ENCODE measurements at places on chromosomes 13 and 19.

- DNase-seq, result no peak
These were observed 197.5 kb downstream of the NBEA start for GRCh38 chr13:35139591-35139990.

DNA sequence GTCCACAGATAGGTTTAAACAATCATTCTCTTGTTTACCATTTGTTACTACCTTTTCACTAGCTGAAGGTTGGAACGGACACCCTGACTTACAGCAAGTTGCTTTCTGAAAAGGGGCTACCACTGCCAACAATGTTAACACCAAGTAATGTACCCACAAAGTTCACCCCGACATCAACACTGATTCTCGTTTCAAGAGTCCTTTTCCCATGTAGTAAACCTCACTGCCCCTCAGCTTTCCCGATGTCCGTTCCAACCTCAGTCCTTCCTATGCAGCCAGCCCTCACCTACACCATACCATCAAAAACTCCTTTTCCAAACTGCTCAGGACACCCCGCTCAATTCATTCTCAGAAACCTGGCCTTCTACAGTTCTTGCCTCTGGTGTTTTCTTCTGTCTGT is 29.0 kb downstream of the PEG3 start:
- no peak for DNase-seq

DNA sequence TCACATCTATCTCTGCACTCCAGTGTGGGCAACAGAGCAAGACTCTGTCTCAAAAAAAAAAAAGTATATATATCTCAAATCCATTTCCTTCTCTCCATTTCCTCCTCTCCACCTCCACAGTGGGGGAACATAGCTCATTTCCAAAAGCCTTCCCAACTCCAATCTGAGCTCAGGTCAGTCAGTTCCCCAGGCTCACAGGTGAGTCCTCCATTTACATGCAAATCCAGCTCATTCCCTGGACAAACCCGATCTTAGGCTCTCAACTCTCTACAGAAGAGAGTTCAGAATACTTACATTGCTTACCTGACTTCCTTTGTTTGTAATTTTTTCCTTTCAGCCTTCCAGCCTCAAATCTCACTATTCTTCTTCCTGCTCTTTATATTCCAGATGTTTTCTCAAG is 518.3 kb downstream of the GPC6 start:
- no peak for DNase-seq

DNA sequence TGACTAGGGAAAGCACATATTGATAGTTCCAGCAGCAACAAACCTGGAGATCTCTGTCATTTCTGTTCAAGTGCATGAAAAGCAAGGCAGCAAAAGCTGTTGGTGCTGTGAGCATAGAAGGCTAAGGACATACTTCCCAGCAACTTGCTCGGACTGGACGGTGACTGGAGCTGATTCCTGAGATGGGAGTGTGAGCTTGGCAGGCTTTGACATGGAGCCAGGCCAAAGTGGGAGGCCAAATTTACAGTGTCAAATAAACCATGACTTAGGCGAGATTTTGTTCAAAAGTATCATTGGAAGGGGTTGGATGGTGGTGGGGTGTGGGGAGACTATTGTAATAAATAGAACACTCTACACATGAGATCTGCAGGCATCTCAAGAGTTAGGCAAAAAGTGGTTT is 5.9 kb upstream of the ARGLU1 start:
- no peak for DNase-seq

GRCh38 chr19:48174445-48175030 is 4.1 kb downstream of the ZSWIM9 start:
- DNase-seq, result no peak

DNA sequence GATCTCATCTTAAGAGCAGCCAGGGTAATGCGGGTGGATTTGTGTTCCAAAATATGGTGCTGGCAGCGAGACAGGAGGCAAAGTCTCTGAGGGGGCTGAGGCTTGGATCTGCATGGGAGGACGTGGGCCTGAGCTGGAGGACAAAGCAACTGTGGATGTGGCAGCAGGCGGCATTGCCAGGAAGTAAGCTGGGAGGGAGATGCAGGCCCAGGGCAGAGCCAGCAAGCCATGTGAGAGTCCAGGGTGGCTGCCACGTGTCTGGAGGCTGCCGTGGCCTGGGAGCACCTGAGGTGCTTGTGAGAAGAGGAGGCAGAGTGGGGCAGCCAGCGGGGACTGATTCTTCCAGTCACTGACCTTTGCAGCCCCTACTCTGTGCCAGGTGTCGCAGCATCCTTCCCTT is 52.0 kb downstream of the DPF1 start:
- DNase-seq, result no peak

GRCh38 chr13:94656766-94657165 is 55.1 kb downstream of the GPR180 start:
- DNase-seq, result no peak

DNA sequence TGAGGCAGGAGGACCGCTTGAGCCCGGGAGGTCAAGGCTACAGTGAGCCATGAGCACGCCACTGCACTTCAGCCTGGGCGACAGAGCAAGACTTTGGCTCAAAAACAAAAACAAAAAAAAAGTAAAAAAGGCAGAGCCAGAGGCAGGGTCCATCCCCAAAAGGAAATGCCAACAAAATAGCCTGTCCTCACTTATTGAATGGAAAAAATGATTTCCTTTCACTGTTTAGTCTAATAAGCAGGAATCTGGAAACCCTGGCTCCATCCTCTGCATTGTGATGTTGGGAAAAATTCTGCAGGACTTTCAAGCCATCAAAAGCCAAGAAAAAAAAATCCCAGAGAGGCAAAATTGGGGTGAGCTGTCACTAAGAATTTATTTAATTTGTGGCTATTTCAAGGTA is 23.2 kb downstream of the ZIC5 start:
- DNase-seq, result no peak

DNA sequence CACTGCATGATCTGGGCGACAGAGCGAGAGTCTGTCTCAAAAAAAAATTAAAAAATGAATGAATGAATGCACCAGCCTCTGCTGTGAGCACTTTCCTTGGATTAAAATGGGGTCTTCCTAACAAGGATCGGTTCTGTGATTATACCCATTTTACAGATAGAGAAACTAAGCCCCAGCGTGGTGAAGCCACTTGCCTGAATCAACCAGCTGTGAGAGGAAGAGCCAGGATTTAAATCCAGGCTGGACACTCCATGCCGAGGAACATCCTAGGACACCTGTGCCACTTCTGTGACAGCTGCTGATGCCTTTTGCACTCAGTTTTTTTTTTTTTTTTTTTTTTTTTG is 14.1 kb downstream of the TLE5 start:
- no peak for DNase-seq

DNA sequence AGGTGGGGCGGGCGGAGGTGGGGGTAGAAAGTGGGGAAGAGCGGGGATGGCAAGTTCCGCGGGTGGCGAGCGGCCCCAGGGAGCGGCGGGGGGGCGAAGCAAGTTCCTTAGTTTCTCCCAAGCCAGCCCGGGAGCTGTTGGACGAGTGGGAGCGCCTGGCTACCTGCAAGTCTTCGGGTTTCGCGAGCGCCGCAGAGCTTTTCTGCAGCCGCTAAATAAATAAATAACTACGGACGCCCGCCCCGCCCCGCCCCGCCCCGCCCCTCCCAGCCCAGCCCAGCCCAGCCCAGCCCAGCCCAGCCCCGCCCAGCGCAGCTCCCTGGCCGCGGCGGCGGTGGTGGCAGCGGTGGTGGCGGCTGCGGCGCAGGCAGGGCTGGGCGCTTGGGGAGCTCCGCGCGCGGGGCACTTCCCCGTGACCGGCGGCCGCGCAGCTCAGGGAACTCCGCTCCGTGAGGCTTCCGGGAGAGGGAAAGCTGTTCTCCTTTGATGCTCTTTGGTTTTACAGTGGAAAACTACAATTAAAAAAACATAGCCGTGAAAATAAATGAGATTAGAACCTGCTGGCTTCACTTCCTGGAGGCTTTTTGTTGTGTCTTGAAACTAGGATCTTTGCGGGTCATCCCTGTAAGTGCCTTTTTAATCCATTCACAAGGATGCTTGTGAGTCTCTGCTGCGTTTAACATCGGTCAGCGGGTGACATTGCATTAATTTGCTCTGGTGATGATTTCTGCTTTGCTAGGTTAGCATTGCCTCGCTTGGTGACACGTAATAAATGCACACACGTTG is at the start of gene UBE2L5:
UBE2L5 (plus strand) TSS at position 440 of the 786 bp plus-strand sequence. CDS start 5,498 bp downstream, outside the sequence.
- DNase-seq, result peak; percentile 56
